ENCODE measurements at places on chromosomes 7 and 10.

- DNase-seq = no peak
These were observed 17.9 kb downstream of the ZNF777 start for GRCh38 chr7:149442924-149443323.

DNA sequence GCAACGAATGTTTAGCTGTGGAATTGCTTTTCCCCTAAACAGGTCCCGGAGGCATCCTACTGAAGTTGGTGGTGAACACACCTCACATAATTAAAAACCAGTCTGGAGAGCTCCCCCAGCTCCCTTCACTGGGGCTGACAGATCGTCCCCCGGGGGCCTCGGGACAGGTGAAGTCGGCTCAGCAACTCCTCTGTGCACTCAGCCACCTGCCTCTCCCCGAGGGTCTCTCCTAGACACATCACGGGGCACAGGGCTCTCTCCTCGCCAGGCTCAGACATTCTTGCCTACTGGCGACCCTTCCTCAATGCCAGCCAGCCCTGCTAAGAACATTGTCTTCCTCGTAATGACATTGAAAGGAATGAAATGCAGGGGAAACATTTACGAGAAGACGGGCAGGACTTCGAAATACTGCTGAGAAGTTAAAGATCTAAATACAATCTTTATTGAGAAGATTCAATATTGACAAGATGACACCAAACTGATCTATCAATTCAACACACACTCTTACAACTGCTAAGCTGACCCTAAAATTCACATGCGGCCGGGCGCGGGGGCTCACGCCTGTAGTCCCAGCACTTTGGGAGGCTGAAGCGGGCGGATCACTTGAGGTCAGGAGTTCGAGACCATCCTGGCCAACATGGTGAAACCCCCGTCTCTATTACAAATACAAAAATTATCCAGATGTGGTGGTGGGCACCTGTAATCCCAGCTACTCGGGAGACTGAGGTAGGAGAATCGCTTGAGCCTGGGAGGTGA, 88.1 kb upstream of the DNAAF5 start:
- DNase-seq = no peak

GRCh38 chr7:19248681-19249080, 103.5 kb upstream of the FERD3L start:
- no peak for DNase-seq

DNA sequence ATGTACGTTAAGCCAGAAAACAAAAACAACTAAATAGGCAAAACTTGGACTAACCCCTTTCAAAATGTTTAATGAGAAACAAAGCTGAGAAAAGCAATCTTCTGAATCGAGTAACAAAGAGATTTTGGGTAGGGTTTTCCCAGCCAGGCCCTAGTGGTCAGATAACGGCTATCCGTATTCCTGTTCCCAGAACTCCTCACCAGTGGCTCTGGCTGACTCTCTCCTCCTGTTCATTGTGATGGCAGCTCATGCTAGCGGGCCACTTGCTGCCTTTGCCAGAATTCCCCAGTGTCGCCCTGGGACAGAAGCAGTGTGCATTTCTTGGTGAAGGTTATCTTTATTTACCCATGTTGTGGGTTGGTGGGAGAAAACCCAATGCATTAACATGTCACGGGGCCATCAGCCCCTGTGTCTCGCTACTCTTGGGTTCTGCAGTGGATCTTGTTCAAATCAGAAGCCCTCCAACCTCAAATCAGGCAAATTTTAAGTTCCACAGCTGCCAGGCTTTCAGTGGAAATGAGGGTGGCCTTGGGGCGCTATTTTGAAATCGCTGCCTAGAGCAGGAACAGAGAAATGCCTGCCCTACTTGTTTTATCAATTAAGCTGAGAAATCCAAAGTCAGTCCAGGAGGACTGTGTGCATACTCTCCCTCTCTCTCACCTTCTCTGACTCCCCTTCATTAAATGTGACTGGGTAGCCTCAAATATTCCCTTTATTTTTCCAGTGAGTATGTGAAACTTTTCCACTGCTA, 164.5 kb upstream of the NPVF start:
- DNase-seq = no peak

DNA sequence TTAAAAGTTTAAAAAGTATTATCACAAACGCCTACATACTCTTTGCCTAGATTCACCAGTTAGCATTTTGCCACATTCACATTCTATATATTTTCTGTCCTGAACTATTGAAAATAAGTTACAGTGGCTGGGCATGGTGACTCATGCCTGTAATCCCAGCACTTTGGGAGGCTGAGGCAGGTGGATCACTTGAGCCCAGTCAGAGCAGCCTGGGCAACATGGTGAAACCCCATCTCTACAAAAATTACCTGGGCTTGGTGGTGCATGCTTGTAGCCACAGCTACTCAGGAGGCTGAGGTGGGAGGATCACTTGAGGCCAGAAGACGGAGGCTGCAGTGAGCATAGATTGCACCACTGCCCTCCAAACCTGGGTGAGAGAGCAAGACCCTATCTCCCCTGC, 5.3 kb downstream of the ARPC1A start:
- no peak for DNase-seq

- DNase-seq = no peak
These were observed 95.9 kb downstream of the CUBN start for GRCh38 chr10:17033529-17034260.

- no peak for DNase-seq
These were observed 107.4 kb downstream of the ZEB1 start for GRCh38 chr10:31426401-31426800.

DNA sequence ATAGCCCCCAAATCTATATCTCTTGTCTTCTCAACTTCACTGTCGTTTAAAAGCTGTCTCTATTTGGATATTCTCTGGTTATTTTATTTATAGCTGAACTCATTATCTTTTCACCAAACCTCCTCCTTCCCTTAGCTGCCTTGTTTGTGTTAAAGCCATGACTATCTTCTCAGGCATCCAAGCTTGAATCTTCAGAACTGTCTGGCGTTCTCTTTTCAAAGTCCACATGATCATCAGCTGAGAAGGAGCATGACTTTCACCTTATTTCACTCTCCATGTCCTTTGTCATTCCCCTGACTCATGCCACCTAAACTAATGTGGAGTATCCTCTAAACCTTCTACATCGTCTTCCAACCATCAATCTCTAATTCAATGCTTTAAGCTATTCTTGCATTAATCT, 5.7 kb upstream of the GLCCI1 start:
- no peak for DNase-seq

All from stimulated activated CD4-positive, alpha-beta T cell treated with anti-CD3 and anti-CD28 coated beads, Interleukin-1b, Interleukin-23, amount 100 ng/mL, for 1 hour (primary cell).